Frontal cortex (tissue), 4 donors: ENCODE measurements at places on chromosomes 16 and 17.
A peak's percentile ranks its signal among the peaks of the same experiment; 100 is the strongest.

DNA sequence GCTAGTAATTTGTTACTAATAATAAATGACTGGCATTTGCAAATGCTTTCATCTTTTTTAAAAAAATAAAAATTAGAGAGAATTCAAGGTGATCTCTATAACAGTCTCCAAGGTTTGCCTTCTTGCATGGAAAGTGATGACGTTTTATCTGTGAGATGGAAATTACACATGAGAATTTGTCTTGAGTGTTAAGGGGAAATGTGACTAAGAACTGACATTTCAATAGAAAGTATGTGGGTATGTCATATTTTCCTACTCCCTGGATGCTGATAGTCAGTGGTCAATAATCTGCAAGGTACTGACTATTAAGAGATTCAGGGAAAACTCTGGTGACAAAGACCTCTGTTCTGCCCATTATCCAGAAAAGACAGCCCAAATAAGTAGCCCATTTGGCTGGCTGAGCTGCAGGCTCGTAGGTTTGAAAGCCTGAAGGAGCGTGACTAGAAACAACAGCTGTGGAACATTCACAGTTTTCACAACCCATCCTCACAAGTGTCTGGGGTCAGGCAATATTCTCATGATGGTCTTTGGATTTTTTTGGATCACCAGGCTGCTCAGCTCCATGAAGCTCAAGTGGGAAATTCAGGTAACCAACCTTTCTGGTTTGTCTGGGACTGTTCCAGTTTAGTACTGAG lies 49.7 kb upstream of the WSCD1 start:
- no peak for DNase-seq

GRCh38 chr17:41812381-41813151 lies at the start of gene FKBP10:
FKBP10 (plus strand) TSS chr17:41813004; CDS start chr17:41813035, 31 bp downstream.
- peak; percentile 72 for DNase-seq

GRCh38 chr17:65198653-65199382 lies 61.6 kb downstream of the RGS9 start:
- DNase-seq, result peak; percentile 47

GRCh38 chr17:1957037-1957436 lies 68.1 kb downstream of the RTN4RL1 start:
- DNase-seq, result no peak

DNA sequence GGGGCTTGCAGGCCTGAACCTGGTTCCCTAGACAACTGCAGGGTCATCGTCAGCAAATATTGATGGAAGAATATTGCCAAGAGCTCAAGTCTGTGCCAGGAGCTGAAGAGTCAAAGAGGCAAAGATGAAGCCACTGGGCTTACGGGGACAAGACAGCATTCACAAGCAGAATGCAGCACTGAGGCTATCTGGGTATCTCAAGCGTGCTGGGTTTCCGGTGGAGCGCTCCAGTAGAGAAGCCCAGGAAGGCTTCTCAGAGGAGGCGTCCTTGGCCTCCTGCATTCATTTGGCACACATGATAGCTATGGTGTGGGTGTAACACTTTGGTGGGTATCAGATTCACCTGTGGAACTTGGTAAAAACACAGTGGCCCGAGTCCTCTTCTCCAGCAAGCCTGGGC lies 2.9 kb downstream of the FADS6 start:
- DNase-seq, result no peak

GRCh38 chr16:73062743-73063733 lies 15.1 kb upstream of the ZFHX3 start:
- no peak for DNase-seq

DNA sequence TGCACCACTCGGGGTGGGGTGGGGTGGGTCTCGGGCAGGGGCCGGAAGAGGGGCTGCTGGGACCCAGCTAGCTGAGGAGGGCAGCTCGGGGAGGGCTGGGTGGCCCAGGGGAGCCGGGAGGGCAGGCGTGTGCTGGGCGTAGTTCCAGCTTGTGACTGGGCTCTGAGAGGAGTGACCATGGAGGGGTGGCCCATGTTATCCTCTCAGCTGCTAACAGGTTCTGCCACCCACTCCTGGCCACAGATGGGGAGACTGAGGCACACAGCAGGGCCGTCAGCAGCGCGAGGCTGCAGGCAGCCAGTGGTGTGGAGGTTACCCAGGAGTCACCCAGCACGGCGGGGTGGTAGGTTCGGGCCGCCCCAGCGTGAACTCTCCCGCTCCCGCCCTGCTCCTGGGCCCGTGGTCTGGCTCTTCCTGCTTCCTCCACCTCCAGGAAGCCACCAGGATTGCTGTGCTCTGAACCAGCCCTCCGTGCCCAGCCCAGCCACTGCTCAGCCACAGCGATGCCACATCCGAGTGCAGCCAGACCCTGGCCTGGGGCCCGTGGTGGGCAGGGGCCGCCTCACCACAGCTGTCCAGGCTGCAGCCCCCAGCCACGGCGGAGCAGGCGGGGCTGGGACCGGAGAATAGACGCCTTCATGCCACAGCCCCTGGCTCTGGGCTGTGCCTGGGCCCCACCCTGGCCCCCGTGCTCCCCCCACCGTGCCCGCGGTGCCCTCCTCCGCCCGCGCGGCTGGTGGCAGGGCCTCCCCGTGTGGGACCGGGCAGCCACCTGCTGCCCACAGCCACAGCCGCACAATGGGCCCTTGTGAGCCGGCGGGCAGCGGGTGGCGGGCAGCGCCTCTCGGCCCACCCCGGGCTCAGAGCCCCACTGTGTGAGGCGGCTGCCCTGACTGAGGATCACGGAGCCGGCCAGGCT lies 26.3 kb upstream of the SSTR5 start:
- DNase-seq, result peak; percentile 87

DNA sequence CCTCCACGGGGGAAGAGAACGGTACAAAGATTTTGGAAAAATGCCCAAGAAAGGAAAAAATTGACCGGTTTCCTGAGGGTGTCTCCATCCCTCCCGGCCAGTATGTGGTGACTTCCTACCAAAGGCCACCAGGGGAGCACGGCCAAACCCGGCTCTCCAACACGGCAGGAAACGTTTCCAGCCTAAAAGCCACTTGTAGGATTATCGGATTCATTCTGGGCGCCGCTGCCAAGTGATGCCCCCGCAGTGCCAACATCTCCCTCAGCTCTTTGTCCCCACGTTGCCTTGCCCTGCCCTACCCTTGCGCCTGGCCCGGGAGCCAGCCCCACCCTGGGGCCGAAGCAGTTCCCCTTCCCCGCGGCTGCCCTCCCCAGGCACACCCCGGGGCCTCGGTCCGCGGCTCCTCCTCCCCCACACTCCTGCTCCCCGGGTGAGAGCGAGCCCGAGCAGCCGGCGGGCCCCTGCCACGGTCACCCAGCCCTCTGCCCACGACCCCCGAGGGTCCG lies 688 bp downstream of the CRK start:
- DNase-seq, result peak; percentile 55

DNA sequence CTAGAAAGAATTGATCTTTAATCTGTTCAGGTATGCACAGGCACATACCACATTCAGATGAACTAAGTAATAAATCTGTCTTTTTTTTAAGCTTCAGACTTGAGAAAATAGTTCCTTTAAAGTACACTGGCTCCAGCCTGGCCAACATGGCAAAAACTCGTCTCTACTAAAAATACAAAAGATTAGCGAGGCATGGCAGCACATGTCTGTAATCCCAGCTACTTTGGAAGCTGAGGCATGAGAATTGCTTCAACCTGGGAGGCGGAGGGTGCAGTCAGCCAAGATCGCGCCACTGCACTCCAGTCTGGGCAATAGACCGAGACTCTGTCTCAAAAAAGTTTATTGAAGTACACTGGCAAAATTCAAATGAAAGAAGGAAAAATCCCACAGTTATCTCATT lies 111.0 kb upstream of the NETO2 start:
- no peak for DNase-seq

- no peak for DNase-seq
Observed at GRCh38 chr16:27431773-27432532, 30.0 kb downstream of the IL21R start.

- no peak for DNase-seq
Observed at GRCh38 chr16:23334457-23334853, 32.4 kb downstream of the SCNN1B start.

- peak; percentile 62 for DNase-seq
Observed at GRCh38 chr17:75693500-75694481, 26.7 kb downstream of the SAP30BP start.

- no peak for DNase-seq
Observed at GRCh38 chr17:81582341-81582740, 30.2 kb upstream of the FAAP100 start.

DNA sequence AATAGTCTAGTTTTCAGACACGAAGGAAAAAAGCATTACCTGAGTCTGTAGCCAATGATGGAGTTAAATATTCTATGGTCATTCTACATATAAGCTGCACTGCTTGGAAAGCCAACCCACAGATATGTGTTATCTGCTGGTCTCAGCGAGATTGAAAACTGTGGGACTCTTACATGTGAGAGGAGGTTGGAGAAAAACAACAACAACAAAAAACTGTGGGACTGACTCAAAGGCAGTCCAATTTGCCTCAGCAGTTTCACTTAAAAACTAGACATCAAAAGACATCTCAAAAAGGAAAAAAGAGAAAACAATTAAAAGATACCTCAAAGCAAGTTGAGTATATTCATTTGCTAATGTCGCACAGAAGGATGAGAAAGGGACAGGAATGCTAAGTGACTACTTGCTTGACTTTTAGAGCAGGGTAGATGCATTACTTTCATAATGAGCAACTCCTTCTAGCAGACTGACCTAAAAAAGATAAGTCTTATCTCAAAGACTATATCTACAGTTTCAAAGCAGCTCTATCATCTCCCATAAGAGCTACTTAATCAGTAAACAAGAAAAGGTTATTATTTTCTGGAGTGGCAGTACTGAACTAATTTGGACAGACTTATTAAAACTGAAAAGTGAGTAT lies 35.5 kb upstream of the ITGA2B start:
- DNase-seq, result no peak

DNA sequence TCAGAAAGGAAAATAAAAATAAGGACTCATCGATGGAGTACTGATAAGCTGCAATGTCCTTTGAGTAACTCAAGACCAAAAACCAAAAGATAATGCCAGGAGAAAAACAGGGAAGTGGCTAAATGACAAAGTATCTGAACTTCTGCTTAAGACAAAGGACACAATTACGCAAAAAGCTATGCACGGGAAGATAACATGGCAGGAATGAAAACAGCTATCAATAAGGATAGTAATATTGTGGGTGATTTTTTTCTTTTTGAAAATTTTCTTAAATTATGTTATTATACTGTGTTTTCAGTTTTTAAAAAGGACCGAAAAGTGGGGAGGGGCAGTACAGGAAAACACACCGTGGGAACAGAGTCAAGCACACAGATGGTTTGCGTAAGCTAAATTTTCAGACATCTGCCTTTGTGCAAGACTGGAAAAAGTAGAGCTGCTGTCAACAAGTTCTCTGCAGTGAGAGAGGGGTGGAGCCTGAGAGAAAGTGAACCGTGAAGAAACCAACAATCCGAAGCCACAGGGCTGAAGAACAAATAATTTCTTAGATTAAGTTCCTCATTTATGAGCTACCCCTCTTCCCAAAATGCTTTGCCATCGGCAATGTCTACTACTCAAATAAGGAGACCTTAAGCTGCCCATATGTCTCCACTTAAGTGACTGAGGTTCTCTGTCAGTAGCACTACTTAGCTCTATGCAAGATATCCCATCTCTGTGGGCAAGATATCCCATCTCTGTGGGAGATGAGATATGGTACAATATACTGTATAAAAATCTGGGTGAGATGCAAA lies 99.9 kb upstream of the CORO6 start:
- no peak for DNase-seq

DNA sequence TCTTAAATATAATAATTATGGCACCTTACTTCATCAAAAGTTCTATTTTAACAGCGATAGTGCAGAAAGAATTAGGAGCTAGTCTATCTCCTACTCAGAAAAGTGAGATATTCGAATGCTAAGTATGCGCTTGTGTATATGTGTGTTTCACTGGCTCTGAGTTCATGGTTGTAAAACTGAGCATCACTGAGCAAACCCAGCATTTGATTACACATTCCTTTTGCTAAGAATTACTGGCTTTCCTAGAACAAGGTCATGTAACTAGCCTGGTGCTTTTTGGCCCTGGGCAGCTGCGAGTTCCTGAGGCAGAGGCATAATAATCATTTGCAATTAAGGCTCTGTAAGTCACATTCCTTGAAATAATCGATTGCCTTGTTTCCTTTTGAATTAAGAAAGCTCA lies 157.2 kb downstream of the SNX29 start:
- DNase-seq, result no peak

GRCh38 chr16:77599793-77600415 lies 122.4 kb upstream of the NUDT7 start:
- DNase-seq, result no peak

- DNase-seq, result no peak
Observed at GRCh38 chr17:60381958-60382357, 10.0 kb downstream of the USP32 start.
